ENCODE measurements at places on chromosomes 4 and X. TPM values are rescaled to one million over a fixed set of nuclear protein-coding genes. Genes with fewer than 3 reads are reported as not detected.

- DNase-seq, result no peak
These were observed 92.5 kb downstream of the PARM1 start for GRCh38 chr4:75025431-75025830.

DNA sequence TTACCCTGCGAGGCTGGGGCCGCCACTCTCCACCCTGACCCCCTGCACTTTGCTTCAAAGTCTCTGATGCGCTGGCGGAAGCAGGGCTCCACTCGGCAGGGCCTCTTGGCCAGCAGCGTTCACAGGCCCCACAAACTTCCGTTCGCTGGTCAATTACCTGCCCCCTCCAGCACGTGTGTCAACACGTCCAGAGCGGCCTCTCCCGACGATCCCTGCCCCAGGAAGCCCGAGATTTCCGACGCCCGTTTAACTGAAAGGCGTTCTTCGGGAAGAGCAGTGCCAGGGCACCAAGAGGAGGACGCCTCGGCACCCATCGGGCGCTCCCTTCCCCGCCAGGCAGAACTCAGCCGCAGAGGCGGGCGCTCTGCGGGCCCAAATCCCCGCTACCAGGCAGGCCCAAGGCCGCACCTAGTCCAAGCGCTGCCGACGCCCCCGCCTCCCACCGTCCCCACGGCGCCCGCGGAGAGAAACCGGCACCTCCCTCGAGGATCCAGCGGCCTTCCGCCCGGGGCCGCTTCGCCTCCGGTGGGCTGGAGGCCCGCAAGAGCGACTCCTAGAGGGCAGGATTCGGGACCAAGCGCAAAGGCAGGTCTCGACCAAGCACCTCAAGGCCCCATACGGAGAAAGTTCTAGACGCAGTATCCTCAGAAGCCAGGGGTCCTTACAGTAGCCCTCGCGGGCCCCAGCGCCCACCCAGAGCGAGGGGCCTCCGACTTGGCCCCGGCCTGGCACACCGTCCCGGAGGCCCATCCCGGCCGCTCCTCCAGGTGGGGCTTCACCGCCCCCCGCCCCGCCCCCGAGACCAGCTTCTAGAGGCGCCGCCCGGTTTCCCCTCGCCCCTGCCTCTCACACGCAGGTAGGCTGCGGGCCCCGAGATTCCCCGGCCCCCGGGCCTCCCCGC is 586 bp downstream of the BCAP31 start:
- DNase-seq, result peak; percentile 54

DNA sequence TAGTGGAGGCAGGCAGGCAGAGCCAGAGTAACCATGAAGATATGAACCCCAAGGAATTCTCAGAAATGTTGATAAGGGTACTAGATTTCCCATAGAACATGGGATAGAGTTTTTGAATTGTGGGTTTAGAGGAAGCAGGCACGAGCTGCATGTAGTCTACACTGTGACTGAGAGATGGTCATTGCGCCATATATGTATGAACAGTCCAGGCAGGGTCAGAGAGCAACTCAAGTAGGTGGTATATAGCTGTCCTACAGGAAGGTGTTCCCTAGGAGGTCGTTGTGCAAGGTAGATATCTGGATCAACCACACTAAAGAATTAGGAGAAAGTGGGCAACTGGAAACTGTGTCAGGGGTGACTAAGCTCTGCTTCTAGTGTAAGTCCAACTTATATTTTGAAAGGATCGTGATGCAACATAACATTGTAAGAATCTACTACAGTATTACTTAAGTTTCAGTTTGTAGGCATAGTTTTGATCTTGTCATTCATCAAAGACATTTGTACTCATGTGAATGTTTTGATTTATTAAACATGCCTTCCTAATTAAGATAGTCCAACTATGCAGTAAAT is 94.6 kb downstream of the HPGD start:
- DNase-seq, result peak; percentile 81

- peak; percentile 39 for DNase-seq
These were observed 135.6 kb upstream of the TLL1 start for GRCh38 chr4:165737309-165737972.

GRCh38 chr4:46933686-46934085 is 24.6 kb upstream of the COX7B2 start:
- DNase-seq, result no peak

MCF2 gene
- 1.5 TPM for total RNA-seq

GRCh38 chr4:14695095-14695845 is 307.0 kb upstream of the CPEB2 start:
- no peak for DNase-seq

MAGEC3 gene
- not detected for total RNA-seq

DNA sequence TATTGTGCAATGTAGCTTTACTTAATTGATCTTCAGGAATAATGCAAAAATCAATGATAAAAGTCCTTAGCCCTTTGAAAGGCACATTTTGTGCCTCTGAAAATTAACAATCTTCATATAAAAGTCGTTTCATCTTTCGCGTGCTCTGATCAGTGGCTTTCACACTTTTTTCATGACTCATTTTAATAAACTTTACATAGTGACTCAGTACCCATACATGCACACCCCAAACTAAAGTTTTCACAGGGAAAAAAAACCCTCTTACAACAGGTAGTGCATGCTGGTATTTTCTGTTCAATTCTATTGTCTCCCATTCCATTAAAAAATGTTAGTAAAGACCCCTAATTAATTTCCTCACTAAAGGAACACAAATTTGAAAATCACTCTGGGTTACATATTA is 21.5 kb downstream of the RWDD4 start:
- peak; percentile 66 for DNase-seq

TCP11X2 gene
- not detected for total RNA-seq
